ENCODE measurements at places on chromosomes 3 and 15.

- no peak for DNase-seq
Measured at GRCh38 chr15:51768018-51768417, 16.6 kb downstream of the TMOD2 start.

DNA sequence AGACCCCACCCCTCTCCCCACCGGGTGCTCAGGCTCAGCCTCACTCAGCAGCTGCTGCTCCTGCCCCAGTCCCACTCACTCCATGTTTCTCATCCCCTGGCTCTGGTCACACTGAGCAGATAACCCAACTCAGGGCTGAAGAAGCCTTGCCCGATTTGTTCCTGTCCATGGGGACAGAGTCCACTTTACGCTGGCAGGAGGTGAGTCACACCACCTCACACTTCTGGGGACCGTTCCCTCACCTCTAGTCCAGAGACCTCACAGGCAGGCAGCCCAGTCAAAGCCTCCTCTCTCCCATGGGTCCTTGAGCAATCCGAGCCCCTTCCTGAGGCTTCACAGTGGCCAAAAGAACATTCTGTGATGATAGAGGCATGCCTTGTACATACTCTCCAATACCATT, 1.4 kb downstream of the CIDEC start:
- DNase-seq: no peak

DNA sequence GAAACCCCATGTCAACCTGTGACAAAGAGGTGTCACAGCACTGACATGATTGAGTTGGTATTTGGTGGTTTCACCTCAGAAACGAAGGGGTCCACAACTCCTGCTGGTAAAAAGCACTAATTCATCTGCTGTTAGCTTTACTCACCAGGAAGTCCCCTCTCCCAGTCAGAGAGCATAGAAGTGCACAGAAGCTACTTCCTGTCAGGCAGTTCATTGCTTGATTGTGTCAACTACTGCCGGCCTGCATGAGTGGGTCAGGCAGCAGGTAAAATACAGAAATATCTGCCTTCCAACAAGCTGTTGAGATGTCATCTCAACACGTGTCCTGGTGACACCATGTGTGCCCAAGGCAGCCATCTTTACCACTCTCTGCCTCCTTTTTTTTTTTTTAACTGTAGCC, 596.6 kb upstream of the NR2F2 start:
- no peak for DNase-seq

GRCh38 chr3:32105291-32106131, 909 bp upstream of the GPD1L start:
- DNase-seq: no peak

GRCh38 chr3:167814441-167814951, 79.0 kb downstream of the SERPINI1 start:
- no peak for DNase-seq

- no peak for DNase-seq
Measured at GRCh38 chr3:11282250-11283138, 10.3 kb downstream of the ATG7 start.

GRCh38 chr3:71428841-71429596, 154.5 kb downstream of the FOXP1 start:
- DNase-seq: no peak

DNA sequence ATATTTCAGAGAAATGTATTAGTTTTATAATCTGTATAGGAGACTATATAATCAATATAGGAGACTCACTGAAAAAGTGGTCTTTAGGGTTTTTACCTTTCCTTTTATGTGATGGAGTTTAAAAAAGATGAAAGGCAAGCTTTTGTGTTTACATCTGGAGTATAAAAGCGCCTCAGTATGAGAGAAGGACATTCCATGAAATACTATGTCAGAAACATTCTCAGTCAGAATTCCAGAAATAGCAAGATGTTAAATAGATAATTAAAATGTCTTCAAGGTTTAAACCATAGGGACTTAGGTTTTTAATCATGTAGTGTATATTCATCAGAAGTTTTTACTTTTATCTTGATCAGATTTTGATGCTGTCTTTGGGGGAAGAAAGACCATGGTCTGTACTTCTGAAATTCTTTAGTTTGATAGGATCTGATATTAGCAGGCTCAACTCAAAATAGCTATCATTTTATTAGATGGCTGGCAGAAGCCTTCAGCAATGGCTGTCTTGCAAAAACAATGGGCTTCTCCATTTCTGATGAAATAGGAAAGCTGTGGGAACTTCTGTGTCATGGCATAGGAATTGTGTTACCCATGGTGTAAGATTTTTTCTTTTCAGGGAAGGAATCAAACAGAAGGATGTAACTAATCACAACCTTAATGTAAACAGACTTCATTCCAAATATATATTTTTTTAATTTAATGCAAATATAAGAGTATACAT, 209.6 kb upstream of the PLSCR5 start:
- DNase-seq: no peak

Data from activated CD4-positive, alpha-beta T cell treated with anti-CD3 and anti-CD28 coated beads, Interleukin-2, Interleukin-4, amounts not matched to agents 100 ng/mL and 50 ng/mL, durations not matched to agents 16 hours and 8 hours (primary cell).